ENCODE measurements at places on chromosomes 12 and 14. TPM values are rescaled to one million over a fixed set of nuclear protein-coding genes. Genes with fewer than 3 reads are reported as not detected.

The CD69 gene
- not detected for total RNA-seq

The PYGL gene
- 98.6 TPM for total RNA-seq

The KCTD10 gene
- total RNA-seq = 87.8 TPM

The LHX5 gene
- total RNA-seq = not detected

The ST8SIA1 gene
- 5.6 TPM for total RNA-seq

The KLRC3 gene
- not detected for total RNA-seq

The KRT73 gene
- total RNA-seq = not detected

The DCTN2 gene
- total RNA-seq = 81.7 TPM

The IRAK3 gene
- 8.7 TPM for total RNA-seq

The CHST11 gene
- total RNA-seq = 3.3 TPM

The RPS29 gene
- 1,682 TPM for total RNA-seq

The RHOJ gene
- 10.5 TPM for total RNA-seq

The LTB4R gene
- total RNA-seq = 0.75 TPM

The LRRC9 gene
- not detected for total RNA-seq

The PDZRN4 gene
- not detected for total RNA-seq

The ACSS3 gene
- total RNA-seq = 3.2 TPM

The IAPP gene
- total RNA-seq = not detected
